Smooth muscle cell of the coronary artery (primary cell): ENCODE measurements at places on chromosomes 6 and 20. TPM values are rescaled to one million over a fixed set of nuclear protein-coding genes. Genes with fewer than 3 reads are reported as not detected.

Gene OPRM1
- not detected in 2 replicates for total RNA-seq

Gene BPIFB2
- not detected in 2 replicates for total RNA-seq

Gene TAF4
- 2.1 and 2.4 TPM in 2 replicates for total RNA-seq

Gene TRIM40
- total RNA-seq: under 0.01 TPM in 1 of 2 replicates, not detected in the other

Gene GID8
- 37.5 and 39.4 TPM in 2 replicates for total RNA-seq

Gene PKIB
- total RNA-seq: 0.45 and 1.4 TPM in 2 replicates

Gene LPA
- total RNA-seq: not detected in 2 replicates

Gene FAXC
- 0.15 and 0.23 TPM in 2 replicates for total RNA-seq

Gene RAB32
- total RNA-seq: 37.9 and 108 TPM in 2 replicates

Gene NMBR
- total RNA-seq: not detected in 2 replicates

Gene NRN1
- total RNA-seq: 0.15 and 8.7 TPM in 2 replicates

Gene TCP11
- 0.15 TPM in 1 of 2 replicates, not detected in the other for total RNA-seq

Gene SENP6
- 23.1 and 49.4 TPM in 2 replicates for total RNA-seq

Gene FAM217A
- not detected in 2 replicates for total RNA-seq

Gene FAM83C
- not detected in 2 replicates for total RNA-seq

Gene MYMX
- 0.12 TPM in 1 of 2 replicates, not detected in the other for total RNA-seq

Gene C20orf202
- total RNA-seq: not detected in 2 replicates

Gene ABCF1
- 36.5 and 46.5 TPM in 2 replicates for total RNA-seq

Gene BTNL2
- 0.12 TPM in 1 of 2 replicates, not detected in the other for total RNA-seq

Gene TP53TG5
- 0.12 TPM in 1 of 2 replicates, not detected in the other for total RNA-seq
